ENCODE measurements at places on chromosomes 7 and 10. TPM values are rescaled to one million over a fixed set of nuclear protein-coding genes. Genes with fewer than 3 reads are reported as not detected.
A peak's percentile ranks its signal among the peaks of the same experiment; 100 is the strongest.

DNA sequence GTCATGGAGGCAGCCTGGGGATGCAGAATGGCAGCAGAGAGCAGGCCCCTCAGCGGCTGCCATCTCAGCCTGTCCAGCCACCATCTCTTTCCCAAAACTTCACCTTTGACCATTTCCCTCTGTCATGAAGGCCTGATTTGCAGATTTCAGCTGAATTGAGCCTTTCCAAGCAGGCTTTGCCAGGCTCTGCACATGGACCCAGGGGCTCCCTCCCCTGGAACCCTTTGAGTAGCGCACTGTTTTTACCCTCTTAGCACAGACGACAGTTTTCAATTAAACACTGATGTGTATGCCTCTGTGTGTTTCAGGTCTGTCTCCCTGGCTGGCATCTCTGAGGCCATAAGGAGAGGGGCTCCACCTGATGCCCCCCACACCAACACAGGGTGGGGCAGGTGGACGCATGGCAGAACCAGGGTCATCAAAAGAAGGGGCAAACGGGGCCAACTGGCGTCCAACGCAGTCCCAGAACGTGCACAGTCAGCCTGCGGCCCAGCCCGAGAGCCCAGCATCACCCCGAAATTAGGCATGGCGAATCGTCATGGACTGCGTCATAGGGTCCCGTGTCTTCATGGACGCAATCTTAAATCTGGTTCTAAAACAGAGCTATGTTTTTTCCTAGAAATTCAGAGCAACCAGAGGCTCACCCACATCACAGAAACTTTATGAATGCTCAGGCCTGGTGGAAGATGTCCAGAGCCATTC lies 185.0 kb upstream of the TCERG1L start:
- no peak for DNase-seq

DNA sequence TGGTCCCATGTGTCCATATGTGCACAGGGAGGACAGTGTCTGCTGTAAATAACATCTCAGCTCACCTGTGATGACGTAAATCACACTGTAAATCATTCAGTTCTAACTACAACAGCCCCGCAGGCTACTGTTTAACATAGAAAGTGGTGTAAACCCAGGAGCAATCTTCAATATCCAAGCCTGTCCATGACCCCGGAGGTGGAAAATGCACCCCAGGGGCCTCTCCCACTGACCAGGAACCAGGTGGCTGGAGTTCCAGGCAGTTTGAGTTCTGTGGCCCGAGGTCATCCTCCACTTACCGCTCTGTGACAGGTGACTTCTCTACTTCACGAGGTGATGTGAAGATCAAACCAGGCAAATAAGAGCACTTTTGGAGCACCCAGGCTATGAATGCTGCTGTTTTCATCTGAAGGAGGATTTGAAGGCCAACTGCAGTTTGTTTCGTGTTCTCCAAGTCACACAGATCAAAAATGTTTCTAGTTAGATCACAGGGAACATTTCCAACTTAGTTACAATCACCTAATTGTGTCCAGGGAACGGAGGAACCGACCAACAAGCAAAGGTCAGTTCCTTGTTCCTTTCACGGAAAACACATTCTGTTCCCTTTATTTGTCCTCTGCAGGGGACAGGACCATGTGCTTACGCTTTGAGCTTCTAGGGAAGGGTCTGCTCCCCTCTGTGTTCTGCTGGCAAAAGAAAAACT lies 131.8 kb downstream of the WDR37 start:
- no peak for DNase-seq

DNA sequence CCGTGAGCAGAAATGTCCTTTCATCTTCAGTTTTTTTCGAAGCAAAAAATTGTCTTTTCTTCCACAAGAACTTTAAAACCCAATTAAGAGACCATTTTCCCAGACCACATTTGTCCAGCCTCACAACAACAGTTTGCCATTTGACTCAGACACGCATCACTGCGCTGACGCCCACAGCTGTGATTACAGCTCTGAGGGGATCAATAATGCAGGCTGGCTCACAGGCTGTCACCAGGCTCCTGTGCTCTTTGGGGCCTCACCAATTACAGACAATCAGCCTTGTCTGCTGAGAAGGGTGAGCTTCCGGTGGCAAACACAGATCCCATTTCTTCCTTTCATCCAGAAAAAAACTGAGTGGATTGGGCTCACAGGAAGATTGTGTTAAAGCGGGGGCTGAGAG lies 33.3 kb downstream of the DDC start:
- no peak for DNase-seq

GRCh38 chr7:100088095-100088620 lies 611 bp upstream of the COPS6 start:
- no peak for DNase-seq

DNA sequence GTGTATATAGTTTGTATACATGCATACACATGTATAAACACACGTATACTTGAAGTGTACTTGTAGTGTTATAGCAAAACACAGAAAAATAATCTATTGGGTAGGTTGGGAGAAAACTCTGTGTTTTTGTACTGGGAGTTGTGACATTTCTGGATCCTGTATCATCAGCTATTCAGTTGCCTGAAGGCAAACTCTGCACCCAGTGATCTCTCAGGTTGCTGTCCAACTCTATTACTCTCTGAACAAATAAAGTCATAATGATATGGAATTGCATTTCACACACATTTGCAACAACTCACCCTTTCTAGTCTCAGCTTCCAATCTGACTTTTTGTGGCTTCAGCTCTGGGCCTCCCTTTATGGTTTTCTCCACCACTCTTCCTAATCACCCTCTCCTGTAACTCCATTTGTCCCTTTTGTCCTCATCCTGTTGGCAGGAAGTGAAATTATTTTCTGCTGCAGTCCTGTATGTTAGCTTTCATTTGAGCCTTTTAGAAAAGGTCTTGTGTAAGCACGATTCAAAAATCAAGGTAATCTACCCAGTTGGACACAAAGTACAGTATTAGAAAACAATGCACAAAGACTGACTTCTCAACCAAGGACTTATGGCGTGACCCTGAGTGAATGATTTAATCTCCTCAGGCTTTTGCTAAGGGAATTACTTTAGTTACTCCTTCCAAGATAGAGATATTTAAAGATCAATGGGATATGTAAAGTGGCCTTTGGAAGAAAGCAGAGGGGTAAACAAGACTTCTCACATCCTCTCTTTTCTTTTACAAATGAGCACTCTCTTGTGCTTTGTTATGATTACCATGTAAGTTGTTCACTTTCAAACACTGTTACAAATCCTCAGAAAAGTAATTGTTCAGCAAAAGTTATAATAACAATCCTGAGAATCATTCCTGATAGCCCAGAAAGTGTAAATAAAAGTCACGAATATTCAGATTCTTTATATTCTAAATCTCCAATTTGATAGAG lies 249.1 kb downstream of the KCND2 start:
- DNase-seq, result no peak

GRCh38 chr7:121620953-121621606 lies 225.0 kb upstream of the FAM3C start:
- DNase-seq, result no peak

DNA sequence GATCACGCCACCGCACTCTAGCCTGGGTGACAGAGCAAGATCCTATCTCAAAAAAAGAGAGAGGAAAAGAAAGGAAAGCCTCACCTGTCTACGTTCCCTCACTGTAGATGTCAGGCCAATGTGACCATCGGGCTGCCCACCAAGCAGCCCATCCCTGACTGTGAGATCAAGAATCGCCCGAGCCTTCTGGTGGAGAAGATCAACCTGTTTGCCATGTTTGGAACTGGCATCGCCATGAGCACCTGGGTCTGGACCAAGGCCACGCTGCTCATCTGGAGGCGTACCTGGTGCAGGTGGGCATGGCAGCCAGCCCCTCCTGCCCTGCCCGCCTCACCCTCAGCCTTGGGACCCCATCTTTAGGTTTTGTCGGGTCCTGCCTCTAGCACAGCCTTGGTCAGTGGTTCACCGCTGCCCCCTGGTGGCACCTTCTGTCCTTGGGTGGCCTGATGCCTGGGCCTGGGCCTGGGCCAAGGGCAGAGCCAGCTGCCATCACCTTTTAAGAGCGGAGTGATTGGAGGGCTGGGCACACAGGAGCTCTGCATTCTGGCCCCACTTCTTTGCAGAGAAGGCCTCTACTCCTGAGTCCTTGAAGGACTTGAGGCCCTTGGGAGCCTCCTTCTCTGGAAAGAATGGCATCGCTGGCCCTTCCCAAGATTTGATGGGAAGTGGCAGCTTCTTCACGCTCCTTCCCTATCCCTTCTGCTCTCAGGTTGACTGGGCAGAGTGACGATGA lies 14.4 kb upstream of the AHCYL2 start:
- peak; percentile 65 for DNase-seq

- DNase-seq, result no peak
Observed at GRCh38 chr7:91083855-91084644, 180.2 kb upstream of the FZD1 start.

DNA sequence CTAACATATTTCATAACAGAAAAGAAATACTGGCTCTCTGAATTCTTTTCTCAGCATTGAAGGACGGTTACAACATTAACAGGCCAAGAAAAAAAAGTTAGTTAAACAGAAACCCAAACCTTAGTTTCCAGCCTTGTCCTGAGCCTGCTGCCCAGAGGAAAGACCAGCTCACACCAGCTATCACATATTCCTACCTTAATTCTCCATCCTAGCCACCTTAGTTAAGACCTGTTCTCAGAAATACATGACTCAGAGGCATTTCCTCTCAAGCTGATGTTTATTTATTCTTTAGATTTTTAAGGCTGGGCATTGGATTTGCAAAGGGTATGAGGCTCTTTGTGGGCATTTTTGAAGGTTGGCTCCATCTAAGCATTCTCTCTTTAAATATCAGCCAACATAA lies 34.3 kb upstream of the ADAM12 start:
- DNase-seq, result no peak

- DNase-seq, result no peak
Observed at GRCh38 chr7:121459148-121459547, 63.0 kb upstream of the FAM3C start.

DNA sequence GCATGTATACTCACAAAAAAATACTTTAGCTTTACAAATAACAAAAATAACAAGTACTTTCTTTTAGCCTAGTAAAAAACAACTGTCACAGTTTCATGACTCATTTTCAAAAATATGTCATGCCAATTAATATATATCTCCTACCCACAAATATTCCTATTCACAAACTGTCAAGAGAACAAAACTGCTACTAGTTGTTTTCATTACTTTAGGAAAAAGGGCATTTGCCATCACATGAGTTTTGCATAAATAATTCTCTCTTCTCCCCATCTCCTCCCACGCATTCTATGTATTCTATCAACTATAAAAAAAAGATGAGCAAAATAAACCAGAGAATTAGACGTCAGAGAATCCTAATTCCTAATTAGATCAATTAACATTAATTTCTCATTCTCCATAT lies 87.6 kb downstream of the PIP4K2A start:
- no peak for DNase-seq

- no peak for DNase-seq
Observed at GRCh38 chr7:102814025-102814471, 65.2 kb downstream of the FAM185A start.

- DNase-seq, result no peak
Observed at GRCh38 chr7:109215341-109215740, 645.7 kb downstream of the DNAJB9 start.

- no peak for DNase-seq
Observed at GRCh38 chr10:74282848-74283210, 131.8 kb downstream of the ADK start.

DNA sequence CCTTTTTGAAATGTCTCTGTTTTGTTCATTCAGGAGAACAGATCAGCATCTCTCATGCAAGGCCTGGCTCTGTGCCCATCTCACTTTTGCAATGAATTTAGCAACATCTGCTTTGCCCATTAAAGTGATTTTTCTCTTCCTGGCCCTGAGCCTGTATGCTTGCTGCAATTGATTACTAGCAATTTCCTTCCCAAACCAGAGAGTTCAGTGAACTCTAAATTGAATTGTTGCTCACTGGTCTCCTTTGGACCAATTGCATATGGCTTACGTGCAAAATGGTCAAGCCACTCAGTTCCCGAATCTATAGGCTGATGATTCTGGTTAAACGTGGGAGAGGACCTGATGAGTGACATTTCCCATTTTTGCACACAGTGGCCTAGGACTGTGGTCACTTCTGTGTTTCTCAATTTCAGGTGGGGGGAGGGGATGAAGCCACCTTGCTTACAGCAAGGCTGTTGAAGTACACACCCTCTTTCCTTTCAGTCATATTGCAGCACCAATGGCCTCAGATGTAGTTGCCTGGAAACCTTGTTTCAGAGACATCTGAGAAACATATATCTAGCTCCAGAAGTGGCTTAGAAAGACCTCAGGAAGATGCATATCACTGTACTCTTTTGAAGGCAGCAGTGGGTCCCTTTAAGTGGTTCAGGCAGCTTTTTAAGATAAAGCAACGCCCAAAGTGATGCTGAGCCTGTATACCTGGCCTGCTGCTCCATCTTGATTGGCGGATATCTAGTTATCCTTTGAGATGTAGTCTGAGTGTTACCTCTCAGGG lies 201.4 kb downstream of the PTEN start:
- DNase-seq, result no peak

- DNase-seq, result no peak
Observed at GRCh38 chr10:77494327-77494726, 143.3 kb downstream of the KCNMA1 start.

GRCh38 chr7:136359333-136359903 lies 382.3 kb upstream of the MTPN start:
- DNase-seq, result no peak

GRCh38 chr10:90462749-90463470 lies 394.9 kb downstream of the HTR7 start:
- DNase-seq, result no peak

GRCh38 chr7:22372863-22373262 lies 15.9 kb upstream of the RAPGEF5 start:
- DNase-seq, result no peak

GRCh38 chr10:71257319-71257997 lies 45.1 kb downstream of the UNC5B start:
- DNase-seq, result no peak

- DNase-seq, result no peak
Observed at GRCh38 chr10:104032144-104032775, 53.4 kb downstream of the COL17A1 start.

The MKX gene
- total RNA-seq, result 10.1 TPM

The CHN2 gene
- total RNA-seq, result 7.0 TPM

The STARD3NL gene
- total RNA-seq, result 78.3 TPM

The ANKIB1 gene
- 20.1 TPM for total RNA-seq

The LHFPL3 gene
- 0.14 TPM for total RNA-seq

The CPXM2 gene
- total RNA-seq, result 5.4 TPM

The NRCAM gene
- 1.1 TPM for total RNA-seq
